Posterior vena cava (tissue), 2 donors: ENCODE measurements at places on chromosomes 7 and 10.

- DNase-seq = no peak
Measured at GRCh38 chr7:158975526-158976467, 119.4 kb downstream of the DYNC2I1 start.

- DNase-seq = peak; percentile 55
Measured at GRCh38 chr7:1966631-1967200, 266.0 kb downstream of the MAD1L1 start.

DNA sequence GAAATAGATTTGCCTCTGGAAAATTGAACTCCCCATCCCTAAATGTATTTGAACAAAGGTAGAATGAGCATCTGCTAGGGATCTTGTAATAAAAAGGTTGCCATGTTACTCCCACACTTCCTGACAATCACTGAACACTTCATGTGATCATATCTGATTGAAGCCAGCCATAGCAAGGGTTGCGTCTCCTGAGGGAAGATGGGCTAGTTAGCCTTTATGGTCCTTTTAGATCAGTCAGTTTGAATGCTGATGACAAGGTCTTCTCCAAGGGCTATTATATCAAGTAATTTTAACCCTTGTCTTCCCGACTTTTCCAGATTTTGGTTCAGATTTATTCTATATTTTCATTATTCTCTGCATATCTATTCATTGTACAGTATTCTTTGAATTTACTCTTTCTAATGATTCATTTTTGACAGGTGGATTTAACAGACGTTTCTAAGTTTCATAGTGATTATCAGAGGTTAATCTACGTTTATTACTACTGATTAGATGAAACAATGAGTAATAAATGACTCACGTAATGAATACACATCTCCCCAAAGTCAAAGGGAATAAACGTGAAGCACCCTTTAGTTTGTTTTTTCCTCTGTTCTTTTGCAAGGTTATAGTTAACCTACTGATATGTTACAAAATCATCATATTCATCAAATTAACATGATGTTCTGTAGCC, 28.1 kb downstream of the CSGALNACT2 start:
- no peak for DNase-seq

GRCh38 chr7:30510124-30511075, 5.8 kb upstream of the GGCT start:
- DNase-seq = no peak

GRCh38 chr7:135620980-135621850, 41.1 kb upstream of the STMP1 start:
- DNase-seq = no peak

- no peak for DNase-seq
Measured at GRCh38 chr10:86992456-86992855, 24.2 kb downstream of the ADIRF start.

DNA sequence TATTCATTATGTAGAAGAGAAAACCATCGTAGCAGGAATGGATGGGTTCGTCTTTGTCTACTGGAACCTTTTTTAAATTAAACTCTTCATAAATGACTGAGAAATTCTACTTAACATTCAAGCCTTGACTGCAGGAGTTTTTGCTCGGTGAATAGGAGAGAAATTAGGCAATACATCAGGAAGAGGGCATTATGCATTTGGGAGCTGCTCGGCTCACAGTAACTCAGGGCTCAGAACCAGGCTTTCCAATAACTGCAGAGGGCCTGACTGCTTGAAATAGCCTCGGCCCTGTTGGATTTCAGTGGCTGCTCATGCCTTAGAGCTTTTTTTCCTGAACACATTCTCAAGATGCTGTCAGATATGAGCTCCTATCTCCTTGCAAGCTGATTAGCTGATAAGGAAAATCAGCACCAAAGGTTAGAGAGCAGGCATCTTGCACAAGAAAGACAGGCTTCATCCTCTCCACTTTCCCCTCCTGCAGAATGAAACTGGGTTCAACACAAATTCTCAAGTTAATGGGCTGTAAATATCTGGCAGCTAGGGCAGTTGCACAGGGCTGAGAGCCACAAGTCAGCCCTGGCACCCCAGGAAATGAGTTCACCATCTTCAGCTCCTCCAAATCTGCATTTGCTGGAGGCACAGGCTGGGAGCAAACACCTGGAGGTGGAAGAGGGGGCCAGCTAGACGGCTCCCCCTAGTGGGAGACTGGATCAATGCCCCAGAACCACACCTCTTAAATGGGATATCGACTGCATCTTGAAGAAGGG, 24.3 kb downstream of the TECTB start:
- no peak for DNase-seq

GRCh38 chr7:108138911-108139310, 8.8 kb upstream of the LAMB4 start:
- DNase-seq = no peak

DNA sequence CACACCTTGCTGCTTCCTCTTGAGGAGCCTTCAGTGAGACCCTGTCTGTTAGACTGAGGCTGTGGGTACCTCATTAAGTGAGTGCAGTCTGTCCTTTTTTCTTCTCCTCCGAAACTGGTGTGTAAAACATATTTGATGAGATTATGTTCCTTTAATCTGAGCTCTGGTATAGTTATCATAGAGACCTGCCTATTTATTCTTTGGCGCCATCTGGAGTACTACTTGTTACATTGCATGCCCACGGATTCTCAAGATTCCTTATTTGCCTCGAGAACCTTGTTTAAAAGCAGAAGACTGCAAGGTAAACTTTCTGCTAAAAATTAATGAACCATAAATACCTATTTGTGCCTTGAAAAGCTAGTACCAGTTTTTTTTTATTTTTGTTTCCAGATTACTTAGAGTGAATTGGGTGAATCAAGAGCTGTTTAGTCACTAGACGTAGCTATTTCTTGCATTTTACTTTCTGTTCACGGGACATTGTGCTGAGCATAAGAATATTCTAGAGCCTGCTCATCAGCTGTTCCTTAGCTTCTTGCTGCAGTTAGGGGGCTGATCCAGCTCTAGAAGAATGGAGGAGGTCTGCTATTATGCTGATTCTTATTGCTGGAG, 16.9 kb upstream of the STMP1 start:
- DNase-seq = no peak

DNA sequence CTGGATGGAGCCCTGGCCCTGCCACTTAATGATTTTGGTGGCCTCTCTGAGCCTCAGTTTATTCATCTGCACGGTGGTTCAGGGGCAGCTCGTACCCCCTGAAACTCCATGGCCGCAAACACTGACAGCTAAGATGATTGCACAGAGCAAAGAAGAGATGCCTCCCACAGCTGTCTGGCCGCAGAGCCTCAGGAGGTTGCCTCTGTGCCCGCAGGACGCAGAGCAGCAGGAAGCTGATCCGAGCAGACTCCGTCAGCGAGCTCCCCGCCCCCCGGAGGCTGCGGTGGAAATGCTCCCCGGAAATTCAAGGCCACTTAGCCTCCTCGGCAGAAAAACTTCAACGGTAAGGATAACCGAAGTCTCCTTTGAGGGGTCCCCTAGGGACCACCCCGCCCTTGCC, 30.2 kb upstream of the C10orf53 start:
- DNase-seq = no peak

GRCh38 chr10:14917827-14918226, 36.1 kb downstream of the DCLRE1C start:
- DNase-seq = no peak

GRCh38 chr7:151903249-151904032, 26.5 kb upstream of the PRKAG2 start:
- no peak for DNase-seq

DNA sequence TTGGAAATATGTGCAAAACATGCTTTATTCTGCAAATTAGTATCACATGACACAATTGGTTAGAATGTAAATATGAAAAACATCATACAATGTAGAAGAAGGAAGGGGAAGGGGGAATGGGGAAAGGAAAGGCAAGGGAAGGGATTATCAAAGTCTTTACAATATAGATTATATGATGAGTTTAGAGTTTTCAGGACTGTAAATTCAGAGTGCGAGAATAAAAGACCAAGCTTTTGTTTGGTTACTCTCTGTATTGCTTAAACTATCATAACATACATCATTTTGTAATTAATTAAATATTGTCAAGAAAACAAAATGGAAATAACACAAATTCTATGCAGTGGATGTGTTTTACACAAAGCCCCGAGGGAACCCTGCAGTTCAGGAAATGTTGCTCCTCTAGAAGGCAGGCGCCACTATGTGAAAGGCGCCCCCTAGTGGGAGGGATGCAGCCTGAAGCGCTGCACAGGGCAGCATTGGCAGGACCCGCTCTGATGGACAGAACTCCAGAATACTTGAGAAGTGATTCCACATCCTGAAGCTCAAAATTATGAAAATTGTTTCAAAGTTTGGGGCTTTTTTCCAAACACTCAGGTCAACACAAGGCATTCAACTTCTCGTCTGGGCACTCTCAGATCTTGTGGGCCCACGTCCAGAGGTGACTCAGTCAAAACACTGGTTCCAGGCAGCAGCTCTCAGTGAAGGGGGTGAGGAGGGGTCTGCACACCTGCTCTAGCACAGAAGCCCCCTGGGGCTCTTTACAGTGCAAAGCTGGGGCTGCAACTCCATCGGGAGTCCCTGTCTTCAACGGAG, 31.6 kb upstream of the TMEM254 start:
- peak; percentile 91 for DNase-seq

DNA sequence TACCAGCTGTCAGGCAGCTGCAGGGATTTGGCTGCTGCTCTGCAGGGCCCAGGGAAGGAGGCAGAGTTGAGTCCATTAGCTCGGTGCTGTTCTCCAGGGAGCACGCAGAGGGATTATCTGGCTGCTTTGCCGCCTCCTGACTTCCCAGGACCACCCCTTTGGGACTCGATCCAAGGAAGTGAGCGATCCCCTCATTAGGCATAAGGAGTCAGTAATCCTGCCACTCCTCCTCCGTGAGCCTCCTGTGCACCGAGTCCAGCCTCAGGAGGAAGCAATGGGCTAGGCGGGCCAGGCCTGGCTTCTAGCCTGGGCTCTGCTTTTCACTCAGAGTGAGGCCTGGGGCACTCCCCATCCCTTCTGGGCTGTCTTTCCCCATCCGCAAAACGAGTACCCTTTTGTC, 417.9 kb downstream of the RPS24 start:
- peak; percentile 76 for DNase-seq
